Cerebellum (tissue), 4 donors: ENCODE measurements at places on chromosomes 12 and 14. TPM values are rescaled to one million over a fixed set of nuclear protein-coding genes. Genes with fewer than 3 reads are reported as not detected.
A peak's percentile ranks its signal among the peaks of the same experiment; 100 is the strongest.

- no peak for DNase-seq
Observed at GRCh38 chr12:54012631-54013409, 4.0 kb downstream of the HOXC8 start.

DNA sequence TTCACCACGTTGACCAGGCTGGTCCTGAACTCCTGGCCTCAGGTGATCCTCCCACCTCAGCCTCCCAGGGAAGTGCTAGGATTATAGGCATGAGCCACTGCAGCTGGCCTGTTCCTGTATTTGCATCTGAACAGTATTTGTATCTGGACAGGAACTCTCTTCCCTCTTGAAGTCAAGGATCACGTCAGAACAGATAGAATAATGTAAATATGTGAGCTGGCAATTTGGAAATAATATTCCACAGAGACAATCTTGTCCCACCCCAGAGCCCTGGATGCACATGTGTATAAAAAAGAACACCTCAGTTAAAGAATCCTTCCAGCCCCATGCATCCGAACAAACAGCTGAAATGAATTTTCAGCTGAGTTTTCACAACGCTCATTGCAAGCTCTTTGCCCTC is 118.3 kb downstream of the VEZT start:
- DNase-seq, result no peak

GRCh38 chr14:35822501-35822900 is 3.6 kb upstream of the BRMS1L start:
- no peak for DNase-seq

GRCh38 chr12:15427913-15428312 is 105.6 kb downstream of the PTPRO start:
- DNase-seq, result no peak

GRCh38 chr14:94827711-94828447 is 58.0 kb upstream of the GSC start:
- DNase-seq, result peak; percentile 1

GRCh38 chr14:72243309-72244293 is 311.4 kb downstream of the RGS6 start:
- no peak for DNase-seq

DNA sequence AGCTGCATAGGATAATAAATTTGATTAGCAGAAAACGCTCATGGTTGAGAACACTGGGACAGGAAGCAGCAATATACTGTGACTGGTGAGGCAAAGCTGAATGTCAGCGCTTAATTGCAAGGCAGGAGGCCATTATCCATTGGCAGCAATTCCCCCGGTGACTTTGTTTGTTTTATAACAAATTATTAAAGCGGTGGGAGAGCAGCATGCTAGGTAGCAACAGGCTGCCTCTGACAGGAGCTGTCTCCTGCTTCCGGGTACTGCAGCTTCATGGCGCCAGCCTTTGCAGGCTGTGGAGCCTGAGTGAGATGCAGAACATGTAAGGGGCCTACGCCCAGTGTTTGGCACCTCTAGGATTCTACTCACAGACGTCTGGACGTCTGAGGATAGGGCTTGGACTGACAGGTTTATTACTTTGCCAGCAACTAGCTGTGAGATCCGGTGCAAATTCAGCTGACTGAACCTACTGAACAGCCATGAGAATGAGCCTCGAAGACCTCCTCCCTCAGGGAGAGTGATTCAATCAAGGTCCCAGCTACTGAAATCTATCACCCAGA is 82.1 kb upstream of the SSTR1 start:
- no peak for DNase-seq

- DNase-seq, result no peak
Observed at GRCh38 chr12:76299536-76300296, 48.5 kb downstream of the BBS10 start.

DNA sequence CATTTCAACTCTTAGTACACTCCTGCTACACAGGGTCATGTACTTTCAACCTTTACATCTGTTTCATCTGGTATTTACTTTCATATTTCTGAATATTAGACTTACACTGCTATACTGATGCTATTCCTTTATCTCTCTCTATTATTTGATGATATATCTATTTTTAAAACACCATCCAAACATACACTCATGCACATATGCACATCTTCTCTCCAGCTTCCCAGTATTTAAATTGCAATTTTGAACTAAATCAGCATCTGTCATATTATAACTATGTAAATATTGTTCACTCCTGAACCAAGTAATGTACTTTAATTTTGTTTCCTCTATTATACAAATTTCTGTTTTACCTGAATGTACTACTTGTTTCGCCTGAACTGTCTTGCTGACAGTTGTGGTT is 293.6 kb upstream of the FLRT2 start:
- DNase-seq, result no peak

GRCh38 chr14:20855652-20856291 is 35.4 kb upstream of the RNASE3 start:
- DNase-seq, result peak; percentile 15

DNA sequence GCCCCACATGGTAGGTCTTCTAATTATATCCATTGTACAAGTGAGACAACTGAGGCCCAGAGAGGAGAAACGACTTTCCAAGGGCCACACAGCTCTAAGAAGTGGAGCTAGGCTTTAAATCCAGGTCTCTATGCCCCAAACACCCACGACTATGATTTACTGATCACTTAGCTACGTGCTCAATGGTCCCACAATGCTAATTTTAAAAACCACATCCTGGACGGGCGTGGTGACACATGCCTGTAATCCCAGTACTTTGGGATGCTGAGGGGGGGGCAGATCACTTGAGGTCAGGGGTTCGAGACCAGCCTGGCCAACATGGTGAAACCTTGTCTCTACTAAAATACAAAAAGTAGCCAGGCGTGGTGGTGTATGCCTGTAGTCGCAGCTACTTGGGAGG is 8.4 kb upstream of the MLEC start:
- DNase-seq, result no peak

DNA sequence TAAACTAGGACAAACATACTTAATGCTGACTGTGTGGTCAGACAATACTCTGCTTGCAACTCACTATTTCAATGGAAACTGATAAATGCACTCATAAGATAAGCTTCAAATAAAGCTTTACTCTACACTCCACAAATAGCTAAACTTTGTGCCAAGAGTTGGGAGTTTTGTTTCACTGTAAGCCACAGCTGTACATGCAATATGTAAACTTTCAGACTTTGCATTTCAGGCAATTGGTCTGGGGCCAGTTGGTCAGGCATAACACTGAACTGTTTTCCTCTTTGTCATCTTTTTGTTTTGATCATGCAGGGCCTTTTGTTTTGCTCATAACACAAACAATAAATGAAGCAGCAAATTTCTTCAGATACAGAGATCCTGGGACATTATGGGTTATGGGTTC is 426.2 kb downstream of the IPO8 start:
- no peak for DNase-seq

DNA sequence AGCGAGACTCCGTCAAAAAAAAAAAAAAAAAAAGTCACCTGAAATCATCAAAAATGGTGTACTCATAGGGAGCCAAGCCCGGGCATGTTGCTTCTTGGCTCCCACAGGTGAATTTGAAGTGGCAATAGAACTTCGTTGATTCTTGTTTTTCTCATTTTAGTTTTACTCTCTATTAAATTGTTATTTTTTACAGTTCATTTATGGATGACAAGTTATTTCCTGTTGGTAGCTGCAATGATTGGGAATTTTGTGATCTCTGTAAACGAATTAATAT is 1.3 kb downstream of the TM7SF3 start:
- DNase-seq, result no peak

- DNase-seq, result no peak
Observed at GRCh38 chr12:113987261-113988063, 21.3 kb upstream of the RBM19 start.

DNA sequence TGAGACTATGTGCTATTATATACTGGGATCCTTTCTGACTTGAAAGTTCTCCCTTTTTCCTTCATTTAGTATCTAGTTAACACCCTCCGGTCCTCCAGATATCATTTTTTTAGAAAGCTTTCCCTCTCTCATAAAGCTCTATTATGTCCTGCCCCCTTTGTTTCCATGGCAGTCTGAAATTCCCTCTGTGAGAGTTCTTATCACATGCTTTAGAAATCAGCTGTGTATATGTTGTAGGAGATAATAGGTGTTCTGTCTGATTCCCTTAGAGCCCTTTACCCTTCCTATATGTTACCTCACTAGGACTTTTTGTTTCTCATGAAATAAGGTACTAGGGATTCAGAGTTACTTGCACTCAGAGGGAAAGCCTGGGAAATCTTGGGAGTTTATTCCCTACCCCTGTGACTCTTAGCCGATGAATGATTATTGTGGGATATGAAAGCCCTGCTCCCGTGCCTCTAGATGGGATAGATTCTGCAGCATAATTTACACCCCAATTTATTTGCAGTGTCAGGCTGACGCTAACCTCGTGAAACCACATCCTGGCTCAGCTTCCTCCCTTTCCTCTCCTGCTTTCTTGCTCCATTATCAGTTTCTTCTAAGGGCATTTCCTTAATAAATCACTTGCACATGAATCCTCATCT is 448.4 kb downstream of the MDGA2 start:
- DNase-seq, result no peak

Gene YEATS4
- 30.1 TPM for total RNA-seq

Gene IKZF4
- 4.9 TPM for total RNA-seq

Gene AP5M1
- total RNA-seq, result 37.2 TPM

Gene HEBP1
- 4.5 TPM for total RNA-seq

Gene ESR2
- total RNA-seq, result 3.7 TPM

Gene C12orf57
- 131 TPM for total RNA-seq

Gene ERBB3
- total RNA-seq, result 4.7 TPM
